Panc1 (cell line): ENCODE measurements at places on chromosomes 7 and 10. TPM values are rescaled to one million over a fixed set of nuclear protein-coding genes. Genes with fewer than 3 reads are reported as not detected.

DNA sequence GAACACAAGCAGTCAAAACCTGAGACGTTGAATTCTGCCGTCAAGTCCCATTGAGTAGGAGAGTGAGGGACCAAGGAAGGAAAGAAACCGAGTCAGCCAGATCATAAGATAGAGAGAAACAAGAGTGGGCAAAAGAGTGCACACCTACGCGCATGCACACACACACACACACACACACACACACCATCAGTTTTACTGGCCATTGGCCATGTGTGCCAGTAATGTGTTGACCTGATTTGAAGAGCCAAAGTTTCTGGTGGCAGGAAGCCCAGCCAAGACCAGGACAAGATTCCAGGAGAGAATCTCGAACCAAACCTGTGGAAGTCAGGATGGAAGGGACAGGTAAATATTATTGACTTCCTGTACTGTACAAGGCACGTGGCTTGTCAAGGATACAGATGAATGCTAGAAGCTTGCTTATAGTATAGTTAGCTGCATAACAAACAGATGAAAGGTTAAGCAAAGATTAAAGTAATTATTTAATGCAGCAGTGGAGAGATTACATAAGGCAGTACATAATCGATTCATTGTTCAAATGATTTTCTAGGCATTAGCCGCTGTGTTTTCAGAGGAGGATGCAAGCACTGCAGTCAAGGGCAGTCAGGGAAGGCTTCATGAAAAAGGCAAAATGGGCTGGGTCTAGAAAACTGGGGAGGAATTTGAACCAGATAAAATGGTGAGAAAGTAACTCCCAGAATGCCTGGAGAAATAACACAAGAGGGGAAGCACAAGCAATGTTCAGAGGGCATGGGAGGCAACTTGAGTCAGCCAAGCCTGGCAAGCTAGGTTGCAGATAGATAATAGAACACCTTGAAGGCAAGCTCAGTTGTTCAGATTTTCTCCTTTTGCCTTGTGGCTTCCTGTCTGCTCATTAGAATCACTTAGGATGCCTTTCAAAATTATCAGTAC lies 2.7 kb upstream of the HYCC1 start:
- no peak overlapping the region for H3K4me3 ChIP-seq
- peaks cover 12% of the 10 kb centered on the region for H3K4me1 ChIP-seq
- H3K36me3 ChIP-seq: no peaks in the 10 kb centered on the region; the same call in 1 of the 2 replicates

DNA sequence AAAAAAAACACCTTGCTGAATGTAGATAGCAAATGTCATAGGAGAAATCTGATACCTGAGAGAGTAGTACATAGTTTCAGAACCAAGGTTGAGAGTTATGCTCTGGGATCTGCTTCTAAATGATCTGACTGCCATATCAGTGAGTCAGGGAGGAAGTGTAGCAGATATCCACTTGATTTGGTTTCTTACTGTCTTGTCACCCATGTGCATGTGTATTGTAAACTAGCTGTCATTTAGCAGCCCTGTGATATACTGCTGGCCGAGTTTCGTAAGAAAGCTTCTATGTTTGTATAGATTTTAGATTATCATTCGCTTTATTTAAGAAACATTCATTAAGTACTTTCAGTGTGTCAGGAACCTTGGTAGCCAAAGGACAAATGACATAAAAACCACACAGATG lies 42.0 kb downstream of the SP4 start:
- H3K4me1 ChIP-seq: no peaks in the 10 kb centered on the region
- H3K4me3 ChIP-seq: no peak overlapping the region
- no peaks in the 10 kb centered on the region for H3K27me3 ChIP-seq

Gene BTBD16
- total RNA-seq: 0.82 TPM

DNA sequence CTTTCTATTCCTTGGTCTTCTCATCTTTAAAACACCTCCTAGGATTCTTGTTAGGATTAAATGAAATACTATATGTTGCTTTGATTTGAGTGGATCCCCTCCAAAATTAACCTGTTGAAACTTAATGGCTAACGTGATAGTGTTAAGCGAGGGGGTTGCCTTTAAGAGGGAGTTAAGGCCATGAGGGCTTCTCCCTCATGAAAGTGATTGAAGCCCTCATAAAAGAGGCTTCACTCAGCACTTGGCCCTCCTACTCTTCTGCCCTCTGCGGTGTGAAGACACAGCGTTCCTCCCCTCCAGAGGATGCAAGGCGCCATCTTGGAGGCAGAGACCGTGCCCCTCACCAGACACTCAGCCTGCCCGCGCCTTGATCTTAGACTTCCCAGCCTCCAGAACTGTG lies 46.6 kb downstream of the CNNM2 start:
- no peaks in the 10 kb centered on the region for H3K36me3 ChIP-seq
